ENCODE measurements at places on chromosomes 1 and 21.

DNA sequence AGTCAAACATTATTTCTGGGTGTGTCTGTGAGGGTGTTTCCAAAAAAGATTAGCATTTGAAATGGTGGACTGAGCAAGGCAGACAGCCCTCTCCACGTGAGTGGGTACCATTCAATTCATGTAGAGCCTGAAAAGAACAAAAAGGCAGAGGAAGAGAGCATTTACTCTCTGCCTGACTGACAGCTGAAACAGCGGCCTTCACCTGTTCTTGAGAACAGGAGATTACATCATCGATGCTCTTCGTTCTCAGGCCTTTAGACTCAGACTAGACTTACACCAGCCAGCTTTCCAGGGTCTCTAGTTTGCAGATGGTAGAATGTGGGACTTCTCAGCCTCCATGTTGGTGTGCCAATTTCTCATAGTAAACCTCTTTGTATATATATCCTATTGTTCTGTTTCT is 302.3 kb downstream of the BACH1 start:
- DNase-seq = no peak

DNA sequence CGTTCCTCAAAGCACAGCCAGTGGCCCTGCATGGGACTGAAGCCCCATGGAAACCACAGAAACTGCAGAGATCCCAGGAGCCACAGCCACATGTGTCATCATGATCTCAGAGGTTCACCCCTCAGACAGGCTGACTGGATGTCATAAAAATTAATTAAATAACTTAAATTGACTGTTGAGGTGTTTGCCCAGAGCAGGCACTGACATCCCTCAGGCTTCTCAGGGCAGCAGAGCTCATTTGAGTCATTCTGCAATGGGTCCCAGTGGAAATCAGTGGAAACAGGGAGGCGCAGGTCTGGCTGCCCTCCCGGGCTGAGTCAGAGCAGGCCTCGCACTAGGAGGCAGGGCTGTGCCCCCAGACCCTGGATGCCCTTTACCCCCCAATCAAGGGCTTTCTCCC is 135.1 kb downstream of the CDC7 start:
- DNase-seq = no peak

DNA sequence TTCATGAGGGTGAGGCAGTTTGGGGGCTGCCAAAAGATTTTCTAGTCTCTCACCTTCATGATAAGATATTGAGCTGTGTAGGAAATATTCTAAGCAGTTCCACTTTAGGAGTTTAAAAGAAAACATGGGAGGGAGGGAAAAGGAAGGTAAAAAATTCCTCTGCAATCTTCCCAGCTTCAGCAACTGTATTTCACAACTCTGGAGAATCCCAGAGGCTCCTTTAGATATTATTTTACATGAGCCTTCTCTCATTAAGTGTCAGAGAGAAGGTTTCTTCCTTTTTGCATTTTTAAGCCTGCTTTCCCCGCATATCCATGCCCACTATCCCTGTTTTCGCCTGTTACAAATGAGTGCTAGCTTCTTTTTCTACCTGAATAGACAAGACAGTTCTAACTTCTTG is 289.4 kb downstream of the CHRM3 start:
- DNase-seq = no peak

GRCh38 chr1:235557495-235557894 is 53.2 kb upstream of the B3GALNT2 start:
- DNase-seq = no peak

GRCh38 chr1:156119503-156120209 is 5.1 kb downstream of the LMNA start:
- no peak for DNase-seq

DNA sequence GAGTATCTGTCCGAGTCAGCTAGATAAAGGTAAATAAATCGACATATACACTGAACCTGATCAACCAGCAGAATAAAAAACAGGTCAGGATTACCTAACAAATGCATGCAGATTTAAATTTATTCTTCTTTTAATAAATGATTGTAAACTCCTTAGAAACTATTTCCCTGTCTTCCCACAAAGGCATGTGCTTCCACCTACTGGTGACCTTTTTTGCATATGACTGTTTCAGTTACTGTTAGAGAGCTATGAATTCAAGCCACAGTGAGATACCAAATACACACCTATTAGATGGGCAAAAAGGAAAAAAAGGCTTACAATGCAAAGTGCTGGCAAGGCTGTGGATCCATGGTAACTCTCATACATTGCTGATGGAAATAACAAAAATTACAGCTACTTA is 957.4 kb upstream of the NCAM2 start:
- DNase-seq = no peak

All from brain pericyte (primary cell).